ENCODE measurements at places on chromosomes 12 and 14.

GRCh38 chr14:104591506-104592291 lies 12.1 kb downstream of the C14orf180 start:
- DNase-seq: no peak

GRCh38 chr12:76028571-76029277 lies 2.9 kb downstream of the PHLDA1 start:
- no peak for DNase-seq

DNA sequence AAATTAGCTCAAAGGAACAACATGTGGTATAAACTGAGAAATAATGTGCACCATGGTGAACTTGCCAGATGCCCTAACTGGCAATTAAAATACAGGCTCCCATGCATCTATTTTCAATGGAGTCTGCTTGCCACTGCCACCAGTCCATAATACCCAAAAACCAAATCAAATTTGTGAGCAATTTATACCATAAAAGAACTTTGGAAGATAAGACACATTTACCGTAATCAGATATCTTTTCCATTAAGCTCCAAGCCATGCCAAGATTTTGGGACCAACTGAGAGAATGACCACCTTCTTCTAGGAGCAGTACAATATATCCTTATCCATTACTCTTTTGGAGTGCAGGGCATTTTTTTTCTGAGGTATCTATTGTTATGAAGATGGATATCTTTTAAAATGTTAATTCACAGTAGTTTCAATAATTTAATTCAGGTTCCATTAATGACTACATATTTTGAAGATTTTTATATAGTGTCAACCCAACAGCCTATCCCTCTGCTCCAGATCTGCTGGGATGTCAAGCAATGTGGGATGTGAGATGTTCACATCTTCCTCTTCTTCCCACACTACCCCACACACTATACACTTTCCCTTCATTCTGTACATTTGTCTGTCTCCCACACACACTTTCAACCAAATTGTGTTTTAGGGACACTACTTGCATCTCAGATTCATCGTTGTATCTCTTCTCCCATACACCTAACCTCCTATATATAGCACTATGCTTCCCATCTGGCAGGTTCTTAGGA lies 53.3 kb downstream of the KIF21A start:
- no peak for DNase-seq

GRCh38 chr12:24534622-24535021 lies 414.3 kb downstream of the BCAT1 start:
- no peak for DNase-seq

DNA sequence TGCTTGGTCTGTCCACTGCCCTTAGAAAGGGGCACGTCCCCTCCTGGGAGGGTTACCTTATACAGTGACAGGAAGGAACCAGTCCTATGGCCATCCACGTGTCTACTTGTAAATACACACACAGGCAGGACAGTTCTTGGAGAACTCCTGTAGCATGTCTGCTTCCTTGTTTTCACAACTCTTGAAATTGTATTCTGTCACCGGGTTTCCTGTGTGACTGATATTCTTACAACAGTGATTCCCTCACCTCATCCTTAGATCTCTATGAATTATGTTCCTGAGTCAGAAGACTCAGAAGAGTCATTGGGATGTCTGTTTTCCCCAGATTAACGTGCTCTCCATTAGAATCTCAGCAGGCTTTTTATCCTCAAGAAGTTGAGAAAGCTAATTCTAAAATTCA lies 44.1 kb upstream of the DYNC1H1 start:
- DNase-seq: no peak

DNA sequence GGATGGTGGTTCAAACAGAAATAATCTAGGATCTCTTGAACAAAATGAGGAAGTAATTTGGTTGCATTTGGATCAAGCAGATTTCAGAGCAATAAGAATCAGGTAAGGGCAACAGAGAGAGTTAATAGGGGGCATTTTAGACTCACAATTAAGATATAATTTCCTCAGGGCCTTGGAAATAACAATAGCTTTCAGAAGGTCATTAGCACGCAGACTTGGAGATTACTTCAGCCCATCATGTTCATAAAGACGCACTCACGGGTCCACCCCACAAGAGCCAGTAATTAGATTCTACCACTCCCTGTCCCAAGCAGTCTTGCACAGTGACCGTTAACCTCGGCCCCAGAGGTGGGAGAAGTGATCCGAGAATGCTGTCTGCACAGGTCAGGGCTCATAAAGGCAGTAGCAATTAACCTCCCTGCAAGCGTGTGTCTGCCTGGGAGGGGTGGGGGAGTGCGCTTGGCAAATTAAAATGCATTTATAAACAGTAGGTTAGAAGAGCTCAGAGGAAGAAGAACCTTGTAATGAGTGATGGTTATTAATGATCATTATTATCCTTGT lies 125.7 kb upstream of the CCDC196 start:
- no peak for DNase-seq
